ENCODE measurements at places on chromosomes 7 and 10. TPM values are rescaled to one million over a fixed set of nuclear protein-coding genes. Genes with fewer than 3 reads are reported as not detected.

DNA sequence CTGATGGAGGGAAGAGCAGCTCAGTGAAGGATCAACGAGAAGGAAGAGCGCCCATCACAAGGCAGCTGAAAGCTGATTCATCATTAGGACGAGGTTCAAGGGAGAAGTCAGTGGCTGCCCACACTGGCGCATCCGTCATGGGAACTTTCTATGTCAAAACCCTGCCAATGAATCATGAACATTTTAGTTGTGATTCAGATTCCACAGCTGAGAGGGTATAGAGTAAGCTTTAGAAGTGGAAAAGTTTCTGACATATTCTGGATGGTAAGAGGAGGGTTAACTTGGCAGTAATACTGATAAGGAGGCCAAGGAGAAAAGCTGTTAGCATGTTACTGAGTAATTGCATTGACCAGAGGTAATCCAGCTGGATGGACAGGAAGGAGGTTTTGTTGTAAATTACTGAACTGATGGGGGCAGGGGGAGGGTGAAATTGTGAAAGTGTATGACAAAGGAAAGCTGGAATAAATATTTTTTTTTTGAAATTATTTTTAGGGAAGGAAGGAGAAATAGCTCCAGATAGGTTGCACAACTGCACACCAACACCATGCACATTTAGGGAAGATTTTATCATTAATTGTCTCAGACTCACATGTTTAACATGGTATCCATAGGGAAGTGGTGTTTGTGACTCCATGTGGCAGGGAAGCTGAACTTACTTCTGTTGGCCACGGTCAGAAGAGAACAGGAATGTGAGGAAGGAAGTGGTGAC, 78.3 kb upstream of the NRP1 start:
- peak; percentile 9 for DNase-seq

The UTF1 gene
- total RNA-seq, result not detected

The CFAP46 gene
- 0.75 TPM for total RNA-seq

DNA sequence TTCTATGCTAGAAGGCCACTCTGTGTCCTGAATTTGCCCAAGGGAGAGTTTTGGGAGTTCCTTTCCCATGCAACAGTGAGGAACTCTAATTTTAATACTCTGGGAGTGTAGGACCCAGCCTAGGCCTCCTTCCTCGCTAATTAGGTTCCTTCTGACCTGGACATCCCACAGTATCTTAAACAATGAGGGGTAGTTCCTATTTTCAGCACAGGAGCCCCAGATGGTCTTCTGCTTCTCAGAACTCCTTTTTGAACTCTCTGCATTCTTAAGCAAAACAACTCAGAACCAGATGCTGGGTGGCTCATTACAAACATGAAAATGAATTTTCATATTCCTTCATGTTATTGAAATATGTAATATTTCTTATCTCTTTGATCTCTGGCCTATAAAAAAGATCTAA, 116.9 kb downstream of the LRMDA start:
- DNase-seq, result no peak

DNA sequence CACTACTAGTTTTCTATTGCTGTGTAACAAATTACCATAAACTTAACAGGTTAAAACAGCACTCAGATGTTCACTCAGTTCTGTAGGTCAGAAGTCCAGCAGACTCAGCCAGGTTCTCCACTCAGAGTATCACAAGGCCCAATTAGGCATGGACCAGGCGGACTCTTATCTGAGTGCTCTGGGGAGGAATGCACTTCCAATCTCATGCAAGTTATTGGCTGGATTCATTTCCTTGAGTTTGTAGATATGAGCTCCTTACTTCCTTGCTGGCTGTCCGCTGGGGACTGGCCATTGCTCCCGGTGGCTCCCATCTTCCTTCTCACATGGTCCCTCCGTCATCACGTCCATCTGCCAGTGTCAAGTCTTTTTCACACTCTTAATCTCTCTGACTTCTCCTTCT, 137.0 kb upstream of the PRR15 start:
- DNase-seq, result no peak

The SLC18A2 gene
- total RNA-seq, result not detected

All from endothelial cell of umbilical vein (primary cell).